T-helper 1 cell (primary cell): ENCODE measurements at places on chromosomes 13 and 19.

DNA sequence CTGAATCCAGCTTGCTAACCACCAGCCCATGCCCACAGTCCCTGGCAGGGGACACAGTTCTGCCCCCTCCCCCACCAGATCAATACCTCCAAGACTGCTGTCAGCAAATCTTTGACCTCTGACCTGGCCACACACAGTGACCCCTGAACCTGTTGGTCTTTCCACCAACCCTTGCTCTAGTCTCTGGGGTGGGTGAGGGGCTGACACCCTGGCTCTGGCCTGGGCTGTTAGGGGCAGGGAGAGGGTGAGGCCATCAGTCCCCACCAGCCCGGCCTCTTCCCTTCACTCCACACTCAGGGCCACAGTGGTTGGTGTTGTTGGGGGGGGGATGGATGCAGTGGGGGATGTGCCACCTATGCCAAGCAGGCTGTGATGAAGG is 21.8 kb upstream of the SLC7A10 start:
- no peak for DNase-seq

- no peak for DNase-seq
These were observed at the start of gene GDF15 for GRCh38 chr19:18385675-18386542. Gene GDF15, plus strand, starts transcription at chr19:18386158. Its CDS starts 32 bp downstream, at chr19:18386190.

DNA sequence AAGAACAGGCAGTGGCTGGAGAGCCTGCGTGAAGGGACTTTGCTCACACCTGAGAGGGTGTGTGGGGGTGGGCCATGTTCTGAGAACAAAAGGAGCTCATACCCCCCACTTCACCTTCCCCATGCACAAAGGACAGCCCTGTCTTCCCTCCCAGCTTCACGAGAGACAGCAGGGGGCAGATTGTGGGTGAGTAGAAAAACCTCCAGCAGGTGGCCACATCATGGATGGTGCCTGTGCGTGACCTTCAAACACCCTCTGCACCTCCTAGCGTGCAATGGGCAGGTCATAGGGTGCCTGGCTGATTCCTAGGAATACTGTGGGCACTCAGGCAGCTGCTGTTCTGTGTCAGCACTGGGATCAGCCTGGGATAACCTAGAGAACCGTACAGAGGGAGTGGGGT is 36.3 kb upstream of the PSG9 start:
- no peak for DNase-seq

DNA sequence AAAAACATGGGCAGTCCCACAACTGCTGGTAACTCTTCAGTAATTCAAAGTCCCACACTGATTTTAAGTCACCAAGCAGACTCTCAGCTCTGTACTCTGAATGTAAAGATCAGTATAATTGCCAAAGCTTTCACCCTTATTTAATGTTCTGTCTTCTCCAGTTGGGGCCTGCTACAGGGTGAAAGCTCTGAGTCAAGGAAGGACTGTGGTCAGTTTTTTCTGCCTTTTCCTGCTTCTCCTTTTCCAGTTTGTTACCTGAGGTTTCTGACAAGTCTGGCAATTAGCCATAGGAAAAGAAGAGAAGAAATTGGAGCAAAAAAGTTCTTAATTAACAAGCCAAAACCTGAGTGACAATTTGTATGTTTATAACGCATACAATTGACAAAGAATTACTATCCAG is 279.3 kb downstream of the RBM26 start:
- DNase-seq: no peak

DNA sequence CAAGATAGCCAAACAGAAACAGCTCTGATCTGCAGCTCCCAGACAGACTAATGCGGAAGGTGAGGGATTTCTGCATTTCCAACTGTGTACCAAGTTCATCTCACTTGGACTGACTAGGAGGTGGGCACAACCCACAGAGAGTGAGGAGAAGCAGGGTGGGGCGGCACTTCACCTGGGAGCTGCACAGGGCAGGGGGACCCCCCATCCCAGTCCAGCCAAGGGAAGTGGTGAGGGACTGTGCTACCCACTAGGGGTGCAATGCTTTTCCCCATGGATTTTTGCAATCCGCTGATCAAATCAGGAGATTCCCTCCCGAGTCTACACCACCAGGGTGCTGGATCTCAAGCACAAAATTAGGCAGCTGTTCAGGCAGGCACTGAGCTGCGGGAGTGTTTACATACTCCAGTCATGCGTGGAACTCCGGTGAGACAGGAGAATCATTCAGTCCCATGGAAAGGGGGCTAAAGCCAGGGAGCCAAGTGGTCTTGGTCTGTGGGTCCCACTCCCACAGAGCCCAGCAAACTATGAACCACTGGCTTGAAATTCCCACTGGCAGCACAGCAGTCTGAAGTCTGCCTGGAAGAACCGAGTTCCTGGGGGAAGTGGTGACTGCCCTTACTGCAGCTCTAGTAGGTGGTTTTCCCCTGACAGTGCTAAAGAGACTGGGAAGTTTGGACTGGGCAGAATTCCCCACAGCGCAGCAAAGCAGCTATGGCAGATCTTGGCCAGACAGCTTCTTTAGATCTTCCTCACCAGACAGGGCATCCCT is 85.1 kb upstream of the UFM1 start:
- no peak for DNase-seq

- DNase-seq: peak; percentile 11
These were observed 31.7 kb downstream of the DNAJC15 start for GRCh38 chr13:43054803-43055802.

- DNase-seq: no peak
These were observed 589.8 kb downstream of the LMO7 start for GRCh38 chr13:76225815-76226489.

- DNase-seq: no peak
These were observed 4.7 kb downstream of the TEX30 start for GRCh38 chr13:102768909-102769308.

GRCh38 chr13:104614361-104615145 is 1548.3 kb upstream of the SLC10A2 start:
- DNase-seq: no peak

DNA sequence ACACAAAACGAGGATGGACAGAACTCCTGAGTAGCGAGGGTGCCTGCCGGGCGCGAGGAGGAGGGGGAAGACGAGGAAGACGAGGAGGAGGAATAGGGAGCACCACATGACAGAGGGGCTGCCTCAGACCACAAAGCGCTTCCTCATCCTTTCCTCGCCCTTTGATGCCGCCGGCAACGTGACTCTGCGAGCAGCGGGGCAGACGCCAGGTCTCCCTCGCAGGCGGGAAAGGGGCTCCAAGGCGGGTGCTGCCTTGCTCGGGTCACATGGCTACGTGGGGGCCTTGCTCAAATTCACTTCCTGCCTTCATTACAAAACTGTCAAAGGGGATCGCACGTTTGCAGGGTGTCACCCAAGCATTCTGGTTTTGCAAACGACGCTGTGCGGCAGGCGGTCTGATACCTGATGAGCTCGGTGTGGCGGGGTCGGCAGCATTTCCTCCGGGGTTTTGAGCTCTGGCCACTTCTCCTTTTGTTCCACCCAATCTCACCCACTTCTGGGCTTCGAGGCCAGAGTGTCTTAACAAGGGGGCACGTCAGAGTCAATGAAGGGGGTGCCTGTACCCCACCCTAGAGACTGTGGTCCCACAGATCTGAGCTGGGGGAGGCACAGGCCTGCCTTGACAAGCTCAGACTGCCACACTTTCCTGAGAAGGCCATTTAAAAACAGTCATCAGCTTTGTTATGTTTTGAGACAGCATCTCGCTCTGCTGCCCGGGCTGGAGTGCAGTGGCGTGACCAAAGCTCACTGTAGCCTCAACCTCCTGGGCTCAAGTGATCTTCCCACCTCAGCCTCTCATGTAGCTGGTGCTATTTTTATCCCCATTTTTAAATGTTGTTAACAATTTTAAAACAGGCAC is 14.9 kb downstream of the MAP2K2 start:
- peak; percentile 59 for DNase-seq

DNA sequence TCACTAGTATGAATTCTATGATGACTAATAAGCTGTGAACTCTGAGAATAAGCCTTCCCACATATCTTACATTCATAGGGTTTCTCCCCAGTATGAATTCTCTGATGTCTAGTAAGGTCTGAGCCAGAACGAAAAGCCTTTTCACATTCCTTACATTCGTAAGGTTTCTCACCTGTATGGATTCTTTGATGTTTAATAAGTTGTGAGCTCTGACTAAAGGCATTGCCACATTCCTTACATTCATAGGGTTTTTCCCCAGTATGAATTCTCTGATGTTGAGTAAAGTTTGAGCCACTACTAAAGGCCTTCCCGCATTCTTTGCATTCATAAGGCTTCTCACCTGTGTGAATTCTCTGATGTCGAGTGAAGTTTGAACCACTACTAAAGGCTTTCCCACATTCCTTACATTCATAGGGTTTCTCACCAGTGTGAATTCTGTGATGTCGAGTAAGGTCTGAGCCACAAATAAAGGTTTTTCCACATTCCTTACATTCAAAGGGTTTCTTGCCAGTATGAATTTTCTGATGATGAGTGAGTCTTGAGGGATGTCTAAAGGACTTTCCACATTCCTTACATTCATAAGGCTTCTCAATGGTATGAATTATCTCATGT is 30.7 kb upstream of the ZFP82 start:
- no peak for DNase-seq

DNA sequence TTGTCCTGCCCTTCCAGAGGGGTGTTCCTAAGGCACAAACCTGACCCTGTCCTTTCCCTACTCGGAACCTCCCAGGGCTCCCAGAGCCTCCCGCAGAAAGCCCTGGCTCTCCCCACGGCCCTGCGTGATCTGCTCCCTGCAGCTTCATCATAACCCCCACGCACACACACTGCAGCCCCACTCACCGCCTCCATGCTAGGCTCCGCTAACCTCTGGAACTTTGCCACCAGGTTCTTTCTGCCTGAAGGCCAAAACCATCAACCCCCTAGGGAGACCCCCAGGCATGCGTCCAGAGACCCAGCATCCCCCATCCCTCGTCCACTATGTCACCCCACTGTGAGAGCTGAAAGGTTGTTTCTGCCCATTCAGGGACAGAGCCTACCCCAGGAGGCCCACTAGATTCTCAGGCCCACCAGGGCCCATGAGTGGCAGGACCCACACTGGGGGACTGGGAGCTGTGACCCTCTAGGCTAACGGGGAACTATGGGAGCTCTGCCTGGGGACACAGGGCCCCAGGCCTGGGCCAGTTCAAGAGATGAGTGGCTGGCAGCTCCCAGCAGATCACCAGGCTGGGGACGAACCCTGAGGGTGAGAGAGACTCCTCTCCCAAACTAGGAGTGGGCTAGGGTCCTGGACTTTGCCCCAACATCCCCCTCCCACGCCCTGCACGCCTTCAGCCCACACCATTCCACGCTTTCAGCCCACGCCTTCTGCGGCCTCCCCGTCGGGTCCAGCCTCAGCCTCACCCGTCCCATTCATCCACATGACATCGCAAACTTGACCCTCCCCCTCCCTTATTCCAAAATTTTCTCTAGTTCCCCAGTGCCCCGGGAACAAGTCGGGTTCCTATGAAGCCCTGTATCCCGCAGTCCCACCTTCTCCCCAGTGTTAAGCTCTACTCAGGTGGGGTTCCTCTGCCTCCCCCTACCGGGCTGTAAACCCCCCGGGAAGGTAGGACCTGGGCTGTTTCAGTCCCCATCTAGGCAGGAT is 33.2 kb upstream of the PNMA8B start:
- no peak for DNase-seq

GRCh38 chr19:3523361-3524077 is 15.5 kb upstream of the TEKTIP1 start:
- DNase-seq: no peak

DNA sequence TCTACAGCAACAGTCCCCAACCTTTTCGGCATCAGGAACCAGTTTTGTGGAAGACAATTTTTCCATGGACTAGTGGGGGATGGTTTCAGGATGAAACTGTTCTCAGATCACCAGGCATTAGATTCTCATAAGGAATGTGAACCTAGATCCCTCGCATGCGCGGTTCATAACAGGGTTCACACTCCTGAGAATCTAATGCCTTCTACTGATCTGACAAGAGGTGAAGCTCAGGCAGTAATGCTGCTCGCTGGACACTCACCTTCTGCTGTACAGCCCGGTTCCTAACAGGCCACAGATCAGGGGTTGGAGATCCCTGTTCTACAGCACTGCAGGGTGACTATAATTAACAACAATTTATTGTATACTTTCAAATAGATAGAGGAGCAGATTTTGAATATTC is 21.9 kb downstream of the USP12 start:
- no peak for DNase-seq

DNA sequence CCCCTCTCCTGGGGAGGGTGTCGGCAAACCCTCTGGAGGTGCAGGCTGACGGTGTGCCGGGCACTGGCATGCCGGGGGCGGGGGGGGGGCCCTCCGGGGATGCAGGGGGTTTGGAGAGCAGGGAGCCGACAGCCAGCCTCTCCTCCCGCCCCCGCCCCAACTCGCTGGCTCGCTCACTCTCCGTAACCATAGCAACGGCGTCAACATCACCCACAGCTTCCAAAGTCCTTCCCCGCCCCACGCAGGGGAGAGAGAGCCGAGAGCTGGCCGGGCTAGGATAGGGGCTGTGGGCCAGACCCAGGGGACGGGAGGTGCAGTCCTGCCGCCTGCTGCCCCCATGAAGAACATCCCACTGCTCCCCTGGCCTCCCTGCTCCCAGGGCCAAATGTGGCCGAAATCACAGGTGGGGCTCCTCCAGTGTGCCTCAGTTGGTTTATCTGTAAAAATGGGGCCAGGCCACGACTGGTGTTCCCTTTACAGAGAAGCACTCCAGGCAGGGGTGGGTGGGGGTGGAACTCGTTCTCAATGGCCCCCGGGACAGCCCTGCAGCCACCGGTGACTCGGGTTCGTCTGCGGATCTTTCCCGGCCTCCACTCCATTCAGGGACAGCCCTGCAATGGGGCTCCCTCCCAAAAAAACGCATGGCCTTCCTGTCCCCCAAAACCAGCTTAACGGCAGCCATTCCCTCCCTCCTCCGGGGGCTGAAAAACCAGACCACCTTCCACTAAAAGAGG is 3.2 kb downstream of the KLF16 start:
- peak; percentile 68 for DNase-seq

GRCh38 chr19:46488551-46488950 is 7.1 kb downstream of the PNMA8B start:
- no peak for DNase-seq

- no peak for DNase-seq
These were observed 108.6 kb downstream of the TNFRSF19 start for GRCh38 chr13:23678795-23679194.

DNA sequence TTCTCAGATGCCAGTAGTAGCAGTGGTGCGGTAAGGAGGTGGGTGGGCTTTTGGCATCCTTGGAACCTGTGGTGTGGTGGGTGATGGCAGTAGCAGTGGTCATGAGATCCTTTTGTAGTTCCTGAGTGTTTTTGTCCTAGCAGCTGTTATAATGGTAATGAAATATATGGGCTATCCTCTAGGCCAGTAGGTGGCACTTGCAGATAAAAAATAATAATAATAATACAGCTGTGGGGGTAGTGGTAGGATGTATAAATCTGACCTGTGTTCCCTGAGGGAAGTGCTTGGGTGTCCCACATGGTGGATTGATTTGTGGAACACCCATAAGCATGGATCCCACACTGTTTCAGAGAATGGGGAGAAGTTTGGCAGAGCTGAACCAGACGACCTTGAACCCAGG is 334.0 kb downstream of the SLITRK5 start:
- no peak for DNase-seq

DNA sequence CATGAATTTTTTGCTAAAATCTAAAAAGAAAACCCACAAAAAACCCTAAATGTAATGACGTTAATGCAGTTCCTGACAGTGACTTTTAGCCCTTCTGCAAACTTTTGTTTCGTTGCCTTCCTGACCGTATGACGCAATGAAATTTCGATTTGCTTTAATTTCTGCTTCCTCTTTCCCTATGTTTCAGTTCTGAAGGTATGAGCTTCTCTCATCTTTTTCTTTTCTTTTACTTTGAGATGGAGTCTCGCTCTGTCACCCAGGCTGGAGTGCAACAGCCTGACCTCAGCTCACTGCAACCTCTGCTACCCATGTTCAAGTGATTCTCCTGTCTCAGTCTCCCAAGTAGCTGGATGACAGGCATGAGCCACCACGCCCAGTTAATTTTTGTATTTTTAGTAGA is 6.1 kb upstream of the LILRA5 start:
- DNase-seq: no peak

GRCh38 chr19:30679153-30679702 is 307.0 kb downstream of the ZNF536 start:
- DNase-seq: no peak
